ENCODE measurements at places on chromosomes 2 and 18. TPM values are rescaled to one million over a fixed set of nuclear protein-coding genes. Genes with fewer than 3 reads are reported as not detected.

The HOXD13 gene
- 0.22 TPM for polyA plus RNA-seq

The CCDC102B gene
- polyA plus RNA-seq, result 5.6 TPM

The TUBA3E gene
- polyA plus RNA-seq, result not detected

The RAX gene
- not detected for polyA plus RNA-seq

The BUB1 gene
- polyA plus RNA-seq, result 28.7 TPM

The OTOS gene
- polyA plus RNA-seq, result 0.43 TPM

The OR6B2 gene
- not detected for polyA plus RNA-seq

DNA sequence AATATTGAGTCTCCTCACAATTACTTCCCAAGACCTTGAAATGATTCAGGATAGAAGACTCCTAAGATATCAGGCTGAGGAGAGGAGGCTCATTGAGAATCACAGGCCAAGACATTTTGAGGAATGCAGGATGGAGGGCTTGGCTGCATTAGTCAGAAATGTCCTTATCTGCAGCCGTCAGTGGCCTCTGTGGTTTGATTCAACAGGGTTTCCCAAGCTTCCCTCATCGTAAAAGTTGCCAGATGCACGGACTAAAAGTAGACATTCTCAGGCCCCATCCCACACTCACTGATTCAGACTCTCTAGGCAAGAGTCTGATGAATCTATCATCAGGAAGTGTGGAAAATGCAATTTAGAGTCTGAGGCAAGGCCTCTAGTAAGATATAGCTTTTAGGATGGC is 34.0 kb upstream of the TMEM178A start:
- DNase-seq, result no peak

DNA sequence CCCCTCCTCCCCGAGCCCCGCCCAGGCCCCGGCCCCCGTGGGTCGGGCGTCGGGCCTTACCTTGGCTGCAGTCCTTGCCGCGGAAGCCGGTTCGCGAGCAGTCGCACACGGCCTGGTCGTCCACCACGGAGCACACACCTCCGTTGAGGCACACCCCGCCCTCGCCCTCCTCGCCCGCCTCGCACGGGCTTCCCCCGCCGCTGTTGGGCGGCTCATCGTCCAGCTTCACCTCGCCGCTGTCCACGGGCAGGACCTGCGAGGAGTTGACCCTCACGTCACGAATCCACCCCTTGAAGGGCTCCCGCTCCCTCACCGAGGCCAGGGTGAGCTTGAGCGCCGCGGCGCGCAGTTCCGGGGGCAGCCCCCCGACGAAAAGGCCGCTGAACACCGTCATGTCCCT is 4.5 kb downstream of the NRXN1 start:
- no peak for DNase-seq

GRCh38 chr2:43375746-43376522 is 149.5 kb upstream of the ZFP36L2 start:
- DNase-seq, result no peak

DNA sequence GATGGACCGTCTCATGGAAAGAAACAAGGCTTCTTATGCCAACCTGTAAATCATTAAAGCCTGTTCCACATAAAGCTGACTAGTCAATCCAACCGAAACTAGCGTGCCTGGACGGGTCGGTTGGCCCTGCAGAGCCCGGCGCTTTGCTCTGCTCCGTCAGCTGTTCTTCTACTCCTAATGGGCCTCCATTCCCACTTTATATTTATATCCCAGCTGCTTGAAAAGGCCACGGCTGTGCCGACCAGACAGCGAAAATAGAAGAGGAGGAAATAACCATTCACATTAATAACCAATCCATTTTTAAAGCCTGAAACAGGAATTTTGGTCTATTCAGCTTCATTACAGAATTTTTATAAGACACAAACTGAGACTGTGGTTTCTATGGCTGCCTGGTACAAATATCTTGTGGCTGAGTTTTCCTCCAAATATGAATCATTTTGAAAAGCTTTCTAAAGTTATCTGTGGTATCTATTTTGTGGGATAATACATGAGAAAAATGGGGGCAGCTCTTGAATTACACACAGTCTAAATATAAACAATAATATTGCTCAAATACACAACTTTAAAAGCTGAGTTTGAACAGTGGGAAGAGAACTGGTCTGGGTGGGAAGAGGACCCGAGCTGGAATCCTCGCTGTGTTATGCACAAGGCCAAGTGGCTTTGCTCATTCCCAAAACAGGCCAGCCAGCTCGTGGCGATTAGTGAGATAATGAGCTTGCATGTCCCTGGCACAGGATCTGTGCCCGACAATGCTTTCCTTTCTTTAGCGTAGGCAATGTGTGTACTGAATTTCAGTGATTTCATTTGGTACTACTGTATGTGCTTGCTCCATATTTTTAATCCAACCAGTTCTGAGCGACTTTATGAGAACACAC is 10.5 kb upstream of the FAM124B start:
- no peak for DNase-seq

GRCh38 chr18:12744103-12744502 is 41.3 kb downstream of the PSMG2 start:
- no peak for DNase-seq

DNA sequence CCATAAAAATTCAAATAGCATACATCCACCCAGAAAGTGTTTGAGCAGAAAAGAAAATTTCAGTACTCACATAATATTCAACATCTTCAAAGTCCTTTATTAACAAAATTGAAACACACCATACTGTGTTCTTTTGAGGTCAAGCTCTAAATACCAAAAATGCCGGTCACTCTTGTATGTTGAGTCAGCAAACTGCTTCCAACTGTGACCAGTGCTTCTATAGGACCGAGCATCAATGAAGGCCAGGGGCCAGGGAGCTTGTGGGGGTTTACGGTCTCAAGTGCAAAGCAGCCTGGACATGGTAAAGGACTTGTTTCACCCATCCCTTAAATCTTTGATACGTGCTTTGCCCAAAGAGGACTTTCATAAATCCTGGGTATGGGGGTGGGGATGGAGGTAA is 112.7 kb upstream of the REV1 start:
- no peak for DNase-seq

DNA sequence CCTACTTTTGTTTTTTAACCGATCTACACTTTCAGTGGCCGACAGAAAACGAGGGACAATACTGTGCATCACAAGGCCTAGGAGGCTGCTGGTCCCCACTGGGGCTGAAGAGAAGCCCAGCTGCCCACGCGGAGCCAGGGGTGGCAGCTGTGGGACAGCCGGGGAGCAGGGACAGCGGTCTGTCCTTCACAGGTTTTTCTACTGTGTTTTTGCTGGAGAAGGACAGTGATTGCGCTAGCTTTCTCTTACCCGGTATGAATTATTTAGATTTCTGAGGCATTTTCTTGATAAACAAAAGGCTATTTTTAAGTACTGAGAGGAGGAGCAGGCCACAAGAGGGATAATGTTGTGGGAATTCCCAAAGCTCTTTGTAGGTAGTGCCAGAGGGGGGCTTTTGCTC is 219.8 kb downstream of the ATAD2B start:
- DNase-seq, result no peak

- DNase-seq, result no peak
Observed at GRCh38 chr2:71933467-71934319, 214.0 kb downstream of the CYP26B1 start.

GRCh38 chr2:23107327-23107941 is 277.5 kb upstream of the KLHL29 start:
- DNase-seq, result no peak

DNA sequence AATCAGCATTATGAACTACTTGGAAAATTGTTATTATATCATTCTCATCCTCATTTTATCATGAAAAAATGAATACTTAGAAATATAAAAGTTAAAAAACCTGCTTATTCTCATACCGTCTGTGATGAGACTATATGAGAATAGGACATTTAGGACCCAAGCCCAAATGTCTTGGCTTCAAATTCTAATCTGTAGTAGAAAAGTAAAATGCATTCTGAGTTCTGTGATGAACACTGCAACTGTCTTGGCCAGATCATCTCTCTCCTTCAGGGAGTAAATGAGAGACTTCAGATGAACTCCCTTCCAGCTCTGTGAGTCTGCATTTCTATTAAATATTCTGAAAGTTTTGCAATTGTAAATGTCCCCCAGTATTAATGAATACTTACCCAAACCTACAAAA is 940.7 kb upstream of the KLHL29 start:
- no peak for DNase-seq

GRCh38 chr2:120738786-120739437 is 3.2 kb downstream of the GLI2 start:
- no peak for DNase-seq

DNA sequence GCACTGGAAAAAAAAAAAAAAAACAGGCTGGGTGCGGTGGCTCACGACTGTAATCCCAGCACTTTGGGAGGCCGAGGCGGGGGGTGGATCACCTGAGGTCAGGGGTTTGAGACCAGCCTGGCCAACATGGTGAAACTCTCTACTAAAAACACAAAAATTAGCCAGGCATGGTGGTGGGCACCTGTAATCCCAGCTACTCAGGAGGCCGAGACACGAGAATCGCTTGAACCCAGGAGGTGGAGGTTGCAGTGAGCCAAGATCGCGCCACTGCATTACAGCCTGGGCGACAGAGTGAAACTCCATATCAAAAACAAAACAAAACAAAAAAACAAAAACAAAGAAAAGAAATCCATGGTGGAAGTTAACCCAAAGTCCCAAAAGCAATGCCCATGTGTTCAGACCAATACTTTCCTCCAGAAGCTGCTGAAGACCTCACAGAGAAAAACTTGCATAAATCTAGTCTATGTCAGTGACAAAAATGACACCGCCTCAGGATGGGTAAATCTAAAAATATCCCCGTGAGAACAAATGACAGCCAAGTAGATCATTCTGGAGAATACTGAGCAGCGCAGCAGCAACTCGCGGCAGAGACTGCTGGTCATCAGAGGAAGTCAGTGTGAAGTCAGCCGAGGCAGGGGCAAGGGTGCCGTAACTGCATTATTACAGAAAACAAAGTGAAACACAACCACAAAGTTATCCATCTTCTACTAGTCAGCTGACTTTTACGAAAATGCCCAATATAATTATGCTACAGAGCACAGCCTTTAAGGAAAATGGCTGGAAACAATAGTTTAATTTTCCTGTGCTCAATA is 41.0 kb downstream of the LPIN2 start:
- DNase-seq, result no peak

- no peak for DNase-seq
Observed at GRCh38 chr2:188659656-188660406, 314.3 kb upstream of the COL3A1 start.

DNA sequence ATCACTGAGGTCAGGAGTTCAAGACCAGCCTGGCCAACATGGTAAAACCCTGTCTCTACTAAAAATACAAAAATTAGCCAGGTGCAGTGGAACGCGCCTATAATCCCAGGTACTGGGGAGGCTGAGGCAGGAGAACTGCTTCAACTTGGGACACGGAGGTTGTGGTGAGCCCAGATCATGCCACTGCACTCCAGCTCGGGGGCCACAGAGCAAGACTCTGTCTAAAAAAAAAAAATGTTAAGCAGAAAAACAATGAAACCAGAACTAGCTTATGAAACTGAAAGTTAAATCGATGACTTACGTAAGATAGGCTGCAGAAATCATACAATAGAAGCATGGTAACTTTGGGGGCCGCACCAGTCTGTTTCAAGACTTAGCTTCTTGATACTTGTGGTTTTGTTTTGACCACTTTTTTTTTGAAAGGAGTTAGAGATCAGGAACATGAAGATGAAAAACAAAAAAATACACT is 6.2 kb upstream of the GPR155 start:
- DNase-seq, result no peak

GRCh38 chr2:203811491-203812221 is 55.9 kb upstream of the CTLA4 start:
- no peak for DNase-seq

DNA sequence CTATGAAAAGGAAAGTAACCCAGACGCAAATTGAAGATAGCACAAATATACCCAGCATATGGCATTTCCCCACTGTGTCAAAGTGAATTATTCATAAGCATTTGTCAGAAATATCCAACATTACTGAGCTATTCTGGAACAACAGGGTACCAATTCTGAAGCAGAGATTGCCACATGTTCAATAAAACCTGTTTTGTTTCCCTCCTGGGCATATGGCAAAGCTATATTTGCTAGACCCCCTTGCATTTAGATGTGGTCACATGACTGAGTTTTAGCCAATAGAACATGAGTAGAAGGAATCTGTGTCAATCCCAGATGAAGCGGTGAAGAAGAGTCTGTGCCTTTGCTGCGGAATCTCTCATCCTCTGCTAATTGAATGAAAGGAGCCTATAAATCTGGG is 296.4 kb upstream of the DLGAP1 start:
- DNase-seq, result no peak

- DNase-seq, result no peak
Observed at GRCh38 chr18:44725300-44726058, 44.8 kb downstream of the SETBP1 start.

GRCh38 chr2:228263156-228263555 is 81.7 kb upstream of the SPHKAP start:
- DNase-seq, result no peak

DNA sequence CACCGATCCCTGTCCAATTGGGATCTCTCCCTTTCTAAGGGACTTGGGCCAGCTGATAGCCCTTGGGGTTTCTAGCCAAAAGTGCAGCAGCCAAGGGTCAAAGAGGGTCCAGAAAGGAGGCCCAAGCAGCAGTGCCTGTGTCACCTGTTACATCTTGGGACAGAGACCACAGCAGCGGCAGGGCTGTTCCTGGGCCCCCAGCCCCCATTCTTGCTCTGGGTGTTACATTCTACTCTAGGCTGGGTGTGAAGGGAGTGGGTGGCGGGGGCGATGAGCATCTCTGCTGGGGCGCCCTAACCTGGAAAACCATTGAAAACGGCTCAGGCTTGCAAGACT is 1.2 kb downstream of the PAX3 start:
- DNase-seq, result no peak

GRCh38 chr2:191266201-191266600 is 21.0 kb downstream of the MYO1B start:
- DNase-seq, result no peak

- DNase-seq, result no peak
Observed at GRCh38 chr2:233919938-233920337, 2.8 kb downstream of the TRPM8 start.

Data from renal cortex interstitium (tissue), 15 donors.